T-helper 22 cell (primary cell): ENCODE measurements at places on chromosomes 3 and 15.

GRCh38 chr3:155031186-155031585 is 48.9 kb upstream of the MME start:
- DNase-seq: no peak

DNA sequence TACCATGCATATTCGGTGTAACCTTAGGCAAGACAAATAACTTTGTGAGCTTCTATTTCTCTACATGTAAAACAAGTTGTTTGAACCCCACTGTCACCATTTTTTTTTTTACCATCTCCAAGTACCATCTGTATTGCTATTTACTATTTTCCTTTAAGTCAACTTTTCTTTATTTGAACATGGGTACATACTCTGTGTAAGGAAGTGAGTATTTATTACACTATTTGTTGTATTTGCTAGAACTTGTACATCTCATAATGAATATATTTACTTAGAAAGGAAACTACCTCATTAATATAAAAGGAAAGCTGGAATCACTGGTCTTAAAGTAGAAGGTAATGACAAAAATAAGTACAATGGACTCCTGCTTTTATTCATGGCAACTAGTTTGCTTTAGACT is 69.9 kb downstream of the WNT5A start:
- DNase-seq: no peak

- DNase-seq: no peak
These were observed 17.1 kb upstream of the CSTA start for GRCh38 chr3:122307976-122308375.

DNA sequence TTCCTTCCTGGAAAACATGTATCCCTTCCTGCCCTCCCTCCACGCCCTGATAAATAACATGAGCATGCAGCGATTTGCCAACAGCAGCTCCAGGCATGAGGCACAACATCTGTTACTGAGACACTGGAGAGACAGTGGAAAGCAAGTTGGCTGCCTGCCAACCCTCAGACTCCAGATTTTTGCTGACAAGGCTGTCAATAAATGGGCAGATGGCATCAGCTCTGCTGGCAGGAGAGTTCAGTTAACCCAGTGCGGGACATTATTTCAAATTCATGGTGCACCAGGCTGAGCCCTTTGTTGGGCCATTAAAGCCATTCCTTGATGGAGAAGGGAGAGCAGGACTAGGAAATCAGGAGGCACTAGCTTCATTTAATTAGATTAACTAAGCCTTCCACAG is 293.3 kb downstream of the MEX3B start:
- no peak for DNase-seq

GRCh38 chr3:190594171-190594570 is 80.3 kb downstream of the IL1RAP start:
- no peak for DNase-seq

DNA sequence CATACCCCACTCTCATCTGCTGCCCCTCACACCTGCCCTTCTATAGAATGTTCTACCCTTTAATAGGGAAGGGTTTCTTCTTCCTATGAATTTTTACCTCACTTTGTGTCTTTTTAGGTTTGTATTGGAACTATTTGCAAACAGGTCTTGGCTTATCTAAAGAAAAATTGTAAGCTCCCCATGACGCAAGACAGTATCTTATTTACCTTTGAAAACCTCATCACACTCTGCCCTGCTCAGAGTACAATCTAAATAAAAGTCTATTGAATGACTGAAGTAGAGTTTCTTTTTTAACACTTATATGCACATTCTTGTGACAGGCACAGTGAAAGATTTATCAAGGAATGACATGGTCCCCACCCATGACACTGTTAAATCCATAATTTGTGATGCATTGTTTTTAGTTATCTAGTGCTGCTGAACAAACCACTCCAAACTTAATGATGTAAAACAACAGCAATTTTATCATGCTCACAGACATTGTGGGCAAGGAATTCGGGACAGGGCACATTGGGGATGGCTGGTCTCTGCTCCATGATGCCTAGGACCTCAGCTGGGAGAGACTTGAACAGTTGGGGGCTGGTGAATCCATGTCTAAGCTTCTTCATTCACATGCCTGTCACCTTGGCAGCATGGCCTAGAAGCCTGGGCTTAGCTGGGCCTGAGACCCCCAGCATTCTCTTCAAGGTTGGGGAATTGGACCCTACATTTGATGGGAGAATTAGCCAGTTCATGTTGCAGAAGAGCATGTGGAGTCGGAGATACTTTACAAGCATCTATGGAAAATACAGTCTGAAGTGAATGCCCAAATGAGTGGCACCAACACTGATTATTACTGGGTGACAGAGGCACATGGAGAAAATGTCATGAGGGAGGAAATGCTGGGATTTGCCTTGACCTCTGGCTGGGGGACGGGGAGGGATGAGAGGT is 252.2 kb upstream of the CTDSPL start:
- DNase-seq: no peak

- DNase-seq: no peak
These were observed 10.1 kb upstream of the CCDC80 start for GRCh38 chr3:112651071-112651470.

- DNase-seq: no peak
These were observed 665.2 kb downstream of the DIPK2A start for GRCh38 chr3:144636833-144637232.

DNA sequence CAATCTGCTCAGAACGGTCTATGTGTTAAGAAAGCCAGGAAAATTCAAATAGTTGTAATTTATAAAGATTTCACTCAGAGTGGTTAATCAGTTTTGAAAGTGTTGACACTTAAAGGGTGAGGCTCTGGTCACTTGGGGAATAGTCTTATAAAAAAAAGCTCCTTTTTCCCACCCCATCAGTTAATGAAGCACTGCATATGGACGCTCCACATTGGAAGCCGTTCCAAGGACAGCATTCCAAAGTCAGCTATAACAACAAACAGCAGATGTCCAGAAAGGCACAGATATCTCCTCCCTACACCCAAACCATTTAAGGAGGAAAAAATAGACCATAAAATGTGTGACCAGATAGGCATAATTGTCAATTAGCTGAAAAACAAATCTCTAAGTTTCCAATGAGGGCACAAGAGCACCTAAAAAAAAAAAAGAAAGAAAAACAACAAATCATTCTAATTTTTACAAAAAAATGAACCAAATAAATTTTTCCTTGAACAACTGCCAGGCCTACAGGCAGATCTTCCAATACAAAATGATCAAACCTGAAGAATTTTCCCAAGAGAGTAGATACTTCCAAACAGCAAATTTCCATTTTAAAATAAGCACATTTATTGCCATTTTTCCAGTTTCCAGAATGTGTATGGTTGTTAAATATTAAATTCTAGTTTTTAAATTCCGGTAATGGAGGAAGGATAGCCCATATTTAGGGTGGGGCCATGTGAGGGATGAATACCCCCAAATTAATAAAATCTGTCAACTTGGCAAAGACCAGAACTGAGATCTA is 198.3 kb downstream of the ERC2 start:
- no peak for DNase-seq

GRCh38 chr15:56088389-56088788 is 95.0 kb upstream of the NEDD4 start:
- DNase-seq: no peak

DNA sequence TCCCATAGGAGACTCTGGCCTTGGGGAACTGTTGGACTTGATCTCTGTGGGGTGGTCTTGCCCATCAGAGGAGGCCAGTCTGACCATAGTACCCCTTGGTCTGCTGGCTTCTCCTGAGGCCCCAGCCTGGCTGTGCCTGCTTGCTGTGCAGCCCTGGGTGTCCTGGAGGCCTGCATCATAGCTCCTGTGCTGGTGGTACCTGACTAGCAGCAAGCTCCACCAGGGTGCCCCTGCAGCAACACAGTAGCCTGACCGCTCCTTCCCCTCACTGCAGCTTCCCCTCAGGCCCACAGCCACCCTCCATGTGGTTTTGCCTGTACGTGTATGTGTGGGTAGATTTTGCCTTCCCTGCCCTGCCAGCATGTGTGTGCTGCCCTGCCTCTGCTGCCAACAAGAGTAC is 85.6 kb upstream of the TTC14 start:
- no peak for DNase-seq

- no peak for DNase-seq
These were observed 20.1 kb downstream of the SLC12A8 start for GRCh38 chr3:125192190-125193035.

- no peak for DNase-seq
These were observed 689.9 kb downstream of the TUSC7 start for GRCh38 chr3:117399311-117400078.

DNA sequence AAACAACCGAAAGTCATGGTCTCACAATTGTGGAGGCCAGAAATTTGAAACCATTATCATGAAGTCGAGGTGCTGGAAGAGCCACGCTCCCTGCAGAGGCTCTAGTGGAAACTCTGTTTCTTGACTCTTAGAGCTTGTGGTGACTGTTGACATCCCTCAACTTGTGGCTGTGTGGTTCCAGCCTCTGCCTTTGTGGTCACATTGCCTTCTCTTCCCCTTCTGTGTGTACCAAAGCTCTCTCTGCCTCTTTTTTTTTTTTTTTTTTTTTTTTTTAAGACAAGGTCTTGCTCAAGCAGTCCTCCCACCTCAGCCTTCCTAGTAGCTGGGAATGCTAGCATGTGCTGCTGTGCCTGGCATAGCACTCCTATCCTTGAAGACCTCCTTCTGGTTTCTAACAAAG is 48.7 kb upstream of the CRTC3 start:
- no peak for DNase-seq

DNA sequence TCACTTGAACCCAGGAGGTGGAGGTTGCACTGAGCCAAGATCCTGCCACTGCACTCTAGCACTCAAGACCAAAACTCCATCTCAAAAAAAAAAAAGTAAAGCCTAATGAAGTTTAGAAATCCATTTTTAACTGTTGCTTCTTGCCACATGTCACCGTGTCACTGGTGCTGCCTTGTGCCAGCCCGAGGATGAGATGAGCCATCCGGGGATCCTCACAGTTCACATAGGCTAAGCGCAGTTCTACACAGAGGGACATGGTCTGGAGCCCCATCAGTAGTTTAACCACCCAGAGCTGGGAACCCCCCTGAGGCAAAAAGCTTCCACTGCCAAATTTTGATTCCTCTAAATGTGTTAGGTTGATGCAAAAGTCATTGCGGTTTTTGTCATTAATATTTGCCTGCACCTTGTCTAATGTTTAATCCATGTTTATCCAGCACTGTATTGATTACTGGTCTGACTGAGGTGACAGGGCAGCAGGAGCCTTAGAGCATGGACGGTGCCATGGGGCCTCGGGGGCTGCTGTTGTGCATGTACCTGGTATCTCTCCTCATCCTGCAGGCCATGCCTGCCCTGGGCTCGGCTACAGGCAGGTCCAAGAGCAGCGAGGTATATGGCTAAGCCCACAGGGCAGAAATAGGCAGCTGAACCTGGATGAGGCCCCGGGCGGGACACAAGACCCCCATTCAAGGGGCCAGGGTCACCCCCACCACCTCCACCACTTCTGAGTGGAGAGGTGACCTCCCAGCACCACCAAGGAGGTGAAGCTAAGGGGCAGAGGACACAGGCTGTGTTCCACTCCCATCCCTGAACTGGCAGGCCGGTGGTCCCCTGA is at the start of gene ITIH1:
TSS of gene ITIH1 (plus strand) at position 473 of the 832 bp plus-strand sequence. CDS start at position 490, 17 bp downstream.
- DNase-seq: no peak

GRCh38 chr3:23169551-23169950 is 33.6 kb upstream of the UBE2E2 start:
- no peak for DNase-seq

GRCh38 chr15:95556225-95556624 is 774.3 kb upstream of the NR2F2 start:
- DNase-seq: no peak

GRCh38 chr15:78212546-78213424 is 21.6 kb downstream of the ACSBG1 start:
- DNase-seq: no peak

GRCh38 chr3:72320955-72321303 is 527.3 kb downstream of the SHQ1 start:
- no peak for DNase-seq

- no peak for DNase-seq
These were observed 155.4 kb downstream of the ADAMTSL3 start for GRCh38 chr15:83809345-83809744.

DNA sequence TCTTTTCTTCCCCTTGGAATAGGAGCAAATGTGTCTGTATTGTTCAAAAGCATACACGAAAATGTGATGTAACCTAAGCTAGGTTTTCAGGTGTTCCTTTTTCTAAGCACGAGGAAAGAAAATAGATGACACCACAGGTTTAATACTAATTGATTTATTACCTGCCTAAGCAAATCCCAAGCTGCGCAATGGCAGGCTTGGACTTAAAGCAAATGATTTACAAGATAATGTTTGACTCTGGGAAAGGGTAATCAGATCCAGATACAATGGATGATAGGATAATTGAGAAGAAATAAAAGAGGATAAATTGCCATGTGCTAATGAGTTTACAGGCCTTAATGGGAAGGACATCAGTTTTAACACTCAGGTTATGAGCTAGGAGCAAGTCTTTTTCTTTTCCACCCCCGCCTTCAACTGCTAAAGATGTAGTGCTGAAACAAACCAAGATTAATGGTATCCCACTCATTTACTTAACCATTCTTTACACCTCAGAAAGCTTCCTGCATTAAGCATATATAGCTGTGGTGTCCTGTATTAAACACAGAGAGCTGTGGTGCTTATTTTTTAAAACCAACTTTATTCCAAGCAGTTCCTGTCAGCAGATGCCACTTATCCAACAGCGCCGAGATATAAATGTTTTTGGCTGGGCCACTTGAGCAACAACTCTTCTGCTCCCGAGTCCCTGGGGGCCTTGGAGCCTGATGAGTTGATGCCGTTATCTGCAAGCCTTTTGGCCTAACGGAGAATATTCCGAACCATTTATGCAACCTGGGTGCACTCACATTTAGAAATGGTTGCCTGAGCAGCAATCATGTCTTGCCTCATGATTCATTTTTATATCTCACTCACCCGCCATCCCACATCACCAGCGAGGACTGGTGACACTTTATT is 205.5 kb downstream of the MECOM start:
- DNase-seq: no peak

DNA sequence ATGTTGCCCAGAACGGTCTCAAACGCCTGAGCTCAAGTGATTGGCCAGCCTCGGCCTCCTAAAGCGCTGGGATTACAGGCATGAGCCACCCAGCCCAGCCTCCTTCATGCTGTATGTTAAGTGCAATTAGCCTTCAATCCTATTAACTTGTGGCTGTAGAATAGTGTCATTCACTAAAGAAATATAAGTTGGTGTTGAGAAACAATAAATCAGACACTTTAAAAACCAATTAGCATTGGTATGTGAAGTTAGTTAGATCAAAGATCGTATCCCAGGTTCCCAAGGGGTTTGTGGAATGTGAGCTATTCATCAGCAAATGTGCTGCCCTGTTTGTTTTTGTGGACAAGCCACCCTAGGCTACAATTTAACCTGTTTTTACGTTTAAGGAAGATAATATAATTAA is 11.0 kb upstream of the PIK3CB start:
- no peak for DNase-seq

GRCh38 chr15:40340740-40341400 is at the start of gene CCDC9B:
CCDC9B (minus strand) TSS chr15:40340939; CDS start chr15:40340819, 120 bp downstream.
- DNase-seq: no peak

DNA sequence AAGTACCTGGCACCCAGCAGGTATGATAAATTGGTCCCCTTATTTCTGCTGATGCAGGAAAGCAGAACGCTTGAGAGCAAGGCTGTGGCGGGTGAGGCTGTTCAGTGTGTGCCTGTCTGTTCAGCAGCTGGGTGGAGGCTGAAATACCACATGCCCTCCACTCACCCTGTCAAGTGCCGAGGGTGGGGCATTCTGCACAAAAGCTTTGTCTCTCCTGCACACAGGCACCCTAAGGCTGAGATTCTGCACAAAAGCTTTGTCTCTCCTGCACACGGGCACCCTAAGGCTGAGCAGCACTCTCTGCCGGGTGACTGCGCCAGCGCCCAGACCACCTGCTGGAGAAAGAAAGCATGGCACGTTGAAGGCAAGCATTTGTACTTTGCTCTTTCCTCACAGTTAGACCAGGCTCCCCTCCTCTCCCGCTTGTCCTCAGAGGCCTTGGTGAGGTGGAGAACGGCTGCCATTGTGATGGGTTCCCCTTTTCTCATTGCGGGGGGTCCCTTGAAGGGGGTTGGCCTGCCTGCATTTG is 97.5 kb downstream of the BDH1 start:
- no peak for DNase-seq
